DND-41 (cell line): ENCODE measurements at places on chromosomes 4 and X.

- H3K36me3 ChIP-seq, result no peaks in the 10 kb centered on the region
- no peak overlapping the region for H3K27ac ChIP-seq
- H3K4me3 ChIP-seq, result no peak overlapping the region
- DNase-seq, result no peak
- H3K4me1 ChIP-seq, result no peaks in the 10 kb centered on the region
These were observed 37.5 kb upstream of the BRS3 start for GRCh38 chrX:136450050-136450830.

- H3K4me3 ChIP-seq, result no peak overlapping the region
- no peak overlapping the region for H3K27ac ChIP-seq
- no peaks in the 10 kb centered on the region for H3K4me1 ChIP-seq
- no peak for DNase-seq
- H3K27me3 ChIP-seq, result no peaks in the 10 kb centered on the region
These were observed 173.0 kb upstream of the PCDH18 start for GRCh38 chr4:137705171-137705783.

- no peak for DNase-seq
- no peaks in the 10 kb centered on the region for H3K36me3 ChIP-seq
- H3K27me3 ChIP-seq, result no peaks in the 10 kb centered on the region
- H3K4me1 ChIP-seq, result peaks cover 29% of the 10 kb centered on the region
- no peak overlapping the region for H3K4me3 ChIP-seq
These were observed 232.7 kb downstream of the MGST2 start for GRCh38 chr4:139898293-139898692.

- H3K4me3 ChIP-seq, result no peak overlapping the region
- H3K27me3 ChIP-seq, result no peaks in the 10 kb centered on the region
- H3K36me3 ChIP-seq, result no peaks in the 10 kb centered on the region
- DNase-seq, result no peak
- no peak overlapping the region for H3K27ac ChIP-seq
These were observed 16.8 kb downstream of the STIM2 start for GRCh38 chr4:26877406-26877805.

DNA sequence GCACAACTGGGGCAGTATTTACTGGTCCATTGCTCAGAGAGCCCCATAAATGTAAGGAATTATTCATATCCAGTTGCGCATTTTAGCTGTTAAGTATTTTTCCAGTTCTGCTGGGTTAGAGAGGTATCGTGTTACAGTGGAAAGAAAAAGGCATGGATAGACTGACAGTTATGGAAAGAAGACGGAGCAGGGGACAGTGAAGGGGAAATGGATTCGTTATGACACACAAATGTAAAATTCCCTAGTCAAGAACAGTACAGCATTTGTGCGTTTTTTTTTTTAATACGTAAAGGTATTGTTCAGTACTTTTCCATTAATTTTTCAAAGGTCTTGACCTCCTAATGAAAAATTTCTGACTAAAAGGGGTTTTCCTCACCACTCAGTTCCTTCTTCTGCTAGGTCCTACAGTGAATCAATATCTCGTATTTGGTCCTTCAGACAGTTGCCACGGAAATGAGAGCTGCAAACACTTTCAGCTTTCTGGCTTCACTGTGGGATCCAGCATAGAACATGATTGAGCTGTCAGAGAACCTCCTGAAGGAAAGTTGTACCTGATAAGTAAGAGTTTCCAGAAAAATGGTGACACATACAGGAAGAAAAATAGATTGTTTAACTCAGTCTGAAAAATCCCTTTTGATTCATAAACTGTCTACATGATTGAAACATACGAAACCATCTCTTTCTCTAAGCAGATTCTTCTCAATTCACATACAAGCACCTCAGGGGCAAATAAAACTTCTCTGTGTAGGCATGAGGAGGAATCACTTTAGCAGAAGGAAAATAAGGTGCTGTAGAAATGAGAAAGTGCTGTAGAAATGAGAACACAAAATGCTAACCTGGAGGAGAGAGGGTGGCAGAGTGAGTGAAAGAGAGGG, 21.8 kb upstream of the BBS12 start:
- no peak overlapping the region for H3K27ac ChIP-seq
- H3K27me3 ChIP-seq, result peaks cover 12% of the 10 kb centered on the region
- H3K36me3 ChIP-seq, result no peaks in the 10 kb centered on the region
- H3K4me3 ChIP-seq, result no peak overlapping the region
- H3K4me1 ChIP-seq, result no peaks in the 10 kb centered on the region
- no peak for DNase-seq

DNA sequence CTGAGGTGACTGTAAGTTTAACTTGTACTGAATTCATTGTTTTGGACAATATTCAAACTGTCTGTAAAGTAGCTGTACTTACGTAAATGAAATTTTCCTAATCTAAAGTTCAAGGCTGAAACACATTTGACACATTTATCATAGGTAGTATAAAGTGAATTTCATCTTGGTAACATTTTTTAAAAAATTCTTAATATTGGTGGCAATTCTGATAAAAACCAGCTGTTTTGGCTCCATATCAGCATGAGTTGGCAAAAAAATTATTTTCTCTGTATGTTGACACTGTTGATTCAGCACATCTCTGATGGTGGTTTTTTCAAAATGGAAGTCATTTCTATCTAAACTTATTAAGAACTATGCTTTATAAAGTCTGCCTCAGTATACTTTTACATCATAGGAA, 30.9 kb downstream of the CXorf58 start:
- H3K4me3 ChIP-seq, result no peak overlapping the region
- H3K36me3 ChIP-seq, result no peaks in the 10 kb centered on the region
- H3K27ac ChIP-seq, result no peak overlapping the region
- H3K27me3 ChIP-seq, result no peaks in the 10 kb centered on the region
- no peak for DNase-seq
- H3K4me1 ChIP-seq, result no peaks in the 10 kb centered on the region

DNA sequence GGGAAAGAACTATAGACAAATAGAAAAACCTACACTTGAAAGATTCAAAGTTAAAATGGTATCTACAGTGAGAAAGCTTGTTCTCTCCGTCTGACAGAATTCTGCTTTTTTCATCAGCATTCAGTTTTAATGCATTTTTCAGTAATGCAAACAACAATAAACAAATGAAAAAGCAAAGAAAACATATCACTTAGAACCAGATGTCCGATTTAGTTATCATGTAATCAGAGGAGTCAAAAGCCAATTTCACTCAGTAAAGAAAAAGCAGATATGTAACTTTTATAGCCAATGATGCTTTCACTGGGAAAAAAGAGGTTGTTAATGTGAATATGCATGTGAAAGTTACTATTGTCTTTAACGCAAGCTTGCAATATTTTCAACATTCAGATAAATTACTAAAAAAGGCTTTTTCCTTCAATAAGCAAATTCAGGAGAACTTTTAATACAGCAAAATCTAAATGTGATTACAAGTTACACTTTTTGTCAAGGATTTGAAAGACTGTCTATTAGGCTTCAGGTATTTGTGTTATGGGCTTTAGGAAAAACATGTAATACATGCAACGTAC, 70.7 kb downstream of the TMEM47 start:
- H3K4me3 ChIP-seq, result no peak overlapping the region
- H3K27ac ChIP-seq, result no peak overlapping the region
- H3K36me3 ChIP-seq, result no peaks in the 10 kb centered on the region
- H3K27me3 ChIP-seq, result no peaks in the 10 kb centered on the region
- no peak for DNase-seq

- no peaks in the 10 kb centered on the region for H3K27me3 ChIP-seq
- no peak overlapping the region for H3K4me3 ChIP-seq
- H3K36me3 ChIP-seq, result no peaks in the 10 kb centered on the region
- no peaks in the 10 kb centered on the region for H3K4me1 ChIP-seq
- no peak for DNase-seq
These were observed 4.2 kb downstream of the MYOZ2 start for GRCh38 chr4:119139822-119140252.
